ENCODE measurements at places on chromosomes 3 and 15.

GRCh38 chr3:141380279-141380678 is 12.0 kb downstream of the ZBTB38 start:
- no peak for DNase-seq

DNA sequence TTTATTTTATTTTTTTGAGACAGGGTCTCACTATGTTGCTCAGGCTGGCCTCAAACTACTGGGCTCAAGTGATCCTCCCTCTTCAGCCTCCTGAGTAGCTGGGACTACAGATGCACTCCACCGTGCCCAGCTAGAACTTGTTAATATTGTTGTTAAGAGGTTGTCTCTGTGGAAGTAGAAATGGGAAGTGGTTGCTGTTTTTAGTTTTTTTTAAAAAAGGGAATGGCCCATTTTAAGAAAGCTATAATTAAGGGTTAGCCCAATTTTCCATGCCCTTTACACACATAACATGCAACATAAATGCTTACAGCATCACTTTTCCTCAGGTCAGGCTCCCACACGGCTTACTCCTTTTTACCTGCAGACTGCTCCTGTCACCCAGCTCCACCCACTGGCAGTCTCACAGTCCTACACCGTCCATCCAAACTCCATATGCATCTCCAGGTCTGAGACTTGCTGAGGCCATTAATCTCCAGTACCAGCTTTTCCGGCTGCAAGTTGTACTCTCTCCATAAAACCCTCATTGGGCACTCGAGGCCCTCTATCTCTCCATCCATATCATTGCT is 19.8 kb downstream of the MORC1 start:
- DNase-seq: no peak

GRCh38 chr3:114499976-114500375 is 206.1 kb downstream of the TIGIT start:
- no peak for DNase-seq

DNA sequence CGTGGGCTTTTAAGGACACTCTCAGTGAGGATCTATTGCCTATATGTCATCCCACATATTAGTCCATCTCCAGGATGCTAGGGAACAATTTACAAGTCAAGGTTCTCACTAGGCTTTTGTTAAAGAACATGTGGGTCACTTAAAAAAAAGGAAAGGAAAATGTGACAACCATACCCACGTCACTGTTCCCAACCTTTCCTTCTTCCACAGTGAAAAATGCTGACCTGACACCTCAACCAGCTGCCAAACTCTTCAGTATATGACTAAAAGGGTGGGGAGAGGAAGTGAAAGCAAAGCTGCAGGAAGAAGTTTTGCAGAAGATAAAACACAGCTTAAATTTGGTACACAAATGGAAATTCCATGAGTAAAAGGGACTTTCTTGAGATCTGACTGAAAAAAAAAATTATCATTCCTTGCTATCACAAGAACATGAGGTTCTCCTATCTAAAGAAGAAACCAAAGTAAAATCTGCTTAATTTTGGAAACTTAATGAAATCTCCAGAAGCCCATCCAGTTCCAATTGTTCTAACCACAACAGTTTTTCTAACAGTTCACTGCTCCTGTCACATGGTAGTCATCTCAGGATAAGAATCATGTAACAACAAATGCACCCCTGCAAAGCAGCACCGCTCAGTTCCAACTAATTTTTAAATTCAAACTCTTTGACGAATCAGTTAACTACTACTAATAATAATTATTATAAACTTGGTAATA is 117.0 kb upstream of the TSPAN3 start:
- no peak for DNase-seq

DNA sequence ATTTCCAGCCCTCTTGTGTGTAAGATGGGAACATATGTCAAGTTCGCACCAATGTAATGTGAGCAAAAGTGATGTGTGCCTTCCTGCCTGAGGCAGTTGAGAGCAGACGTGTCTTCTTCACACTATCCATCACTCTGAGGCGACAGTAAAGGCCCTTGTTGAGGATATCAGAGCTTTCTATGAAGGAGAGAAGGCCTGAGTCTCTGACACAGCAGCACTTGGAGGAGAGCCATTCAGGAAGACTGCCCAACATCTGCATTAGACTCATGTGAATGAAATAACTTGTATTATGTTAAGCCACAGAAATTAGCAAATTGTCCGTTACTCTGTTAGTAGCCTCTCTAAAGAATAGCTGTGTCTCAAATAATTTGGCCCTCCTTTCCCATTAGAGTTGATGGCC is 108.8 kb upstream of the CCDC54 start:
- no peak for DNase-seq
